ENCODE measurements at places on chromosomes 5 and 9.

GRCh38 chr5:56464935-56465768, 232.0 kb upstream of the ANKRD55 start:
- no peak for DNase-seq

DNA sequence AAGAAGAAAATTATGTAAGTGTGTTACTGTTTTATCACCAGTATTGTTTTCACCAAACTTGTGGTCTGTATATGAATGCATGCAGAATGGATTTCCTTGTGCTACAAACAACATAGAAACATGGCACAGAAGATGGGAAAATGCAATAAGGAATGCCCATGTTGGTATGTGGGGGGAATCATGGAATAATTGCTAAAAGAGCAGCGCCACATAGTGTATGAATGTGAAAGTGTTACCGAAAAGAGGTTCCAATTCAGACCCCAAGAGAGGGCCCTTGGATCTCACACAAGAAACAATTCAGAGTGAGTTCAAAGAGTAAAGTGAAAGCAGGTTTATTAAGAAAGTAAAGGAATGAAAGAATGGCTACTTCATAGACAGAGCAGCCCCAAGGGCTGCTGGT, 26.4 kb upstream of the TYRP1 start:
- DNase-seq, result no peak

DNA sequence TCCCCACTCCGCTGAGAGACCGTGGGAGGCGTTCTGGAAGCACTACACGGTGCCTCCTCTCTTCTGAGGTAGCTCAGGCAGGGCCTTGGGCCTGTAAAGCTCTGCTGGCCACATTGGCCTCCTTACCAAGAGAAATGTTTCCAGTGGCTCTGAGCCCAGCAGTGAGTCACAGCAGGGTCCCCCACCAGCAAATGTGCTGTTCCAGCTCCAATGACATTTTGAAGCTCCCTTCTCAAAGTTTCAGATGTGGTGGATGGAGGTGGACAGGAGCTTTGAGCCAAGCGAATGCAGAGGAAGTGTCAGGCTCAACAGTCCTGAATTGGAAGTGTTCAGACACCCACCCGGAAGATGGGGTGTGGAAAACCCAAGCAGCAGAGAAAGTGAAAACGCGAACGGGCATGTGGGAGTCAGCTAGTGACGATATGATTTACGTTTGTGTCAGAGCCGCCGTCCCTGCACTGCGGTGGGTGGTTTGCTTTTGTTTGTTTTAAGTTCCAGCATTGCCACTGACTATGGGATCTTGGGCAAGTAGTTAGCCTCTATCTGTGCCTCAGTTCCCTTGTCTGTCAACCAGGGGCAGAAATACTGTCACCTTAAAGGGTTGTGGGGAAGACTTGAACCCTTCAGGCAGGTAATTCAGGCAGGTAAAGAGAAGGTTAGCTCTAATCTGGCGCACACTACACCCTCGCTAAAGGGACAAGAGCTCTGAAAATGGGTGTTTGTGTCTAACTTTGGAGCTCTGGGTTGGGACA, 38.2 kb downstream of the C5orf15 start:
- DNase-seq, result peak; percentile 58

- DNase-seq, result no peak
Measured at GRCh38 chr9:128903871-128904620, 16.7 kb upstream of the PHYHD1 start.

GRCh38 chr9:4832786-4833579, 40.2 kb downstream of the RCL1 start:
- DNase-seq, result no peak

DNA sequence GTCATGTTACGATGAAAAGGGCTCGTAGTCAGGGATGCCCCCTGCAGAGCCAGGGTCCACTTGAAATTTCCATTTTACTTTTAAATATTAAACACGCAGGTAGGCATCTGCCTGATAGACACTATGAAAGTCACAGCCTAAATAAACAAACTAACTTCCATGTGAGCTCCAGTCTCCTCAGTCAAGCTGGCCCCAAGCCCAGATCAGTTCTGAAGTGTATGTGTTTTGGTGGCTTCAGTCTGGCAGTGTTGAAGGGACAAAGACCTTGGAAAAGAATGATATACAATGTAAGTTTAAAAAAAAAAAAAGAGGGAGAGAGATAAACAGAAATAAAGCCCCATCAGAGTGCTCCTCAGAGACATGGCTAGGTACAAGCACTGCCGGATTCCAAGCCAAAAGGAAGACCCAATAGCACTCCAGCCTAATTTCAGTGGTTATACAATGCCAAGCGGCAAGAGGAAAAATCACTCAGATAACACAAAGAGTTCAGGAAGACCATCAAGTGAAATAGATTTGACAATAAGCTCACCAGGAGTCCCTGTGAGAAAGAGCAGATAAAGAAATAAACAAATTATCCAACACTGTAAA, 181.0 kb downstream of the BNC2 start:
- DNase-seq, result no peak

DNA sequence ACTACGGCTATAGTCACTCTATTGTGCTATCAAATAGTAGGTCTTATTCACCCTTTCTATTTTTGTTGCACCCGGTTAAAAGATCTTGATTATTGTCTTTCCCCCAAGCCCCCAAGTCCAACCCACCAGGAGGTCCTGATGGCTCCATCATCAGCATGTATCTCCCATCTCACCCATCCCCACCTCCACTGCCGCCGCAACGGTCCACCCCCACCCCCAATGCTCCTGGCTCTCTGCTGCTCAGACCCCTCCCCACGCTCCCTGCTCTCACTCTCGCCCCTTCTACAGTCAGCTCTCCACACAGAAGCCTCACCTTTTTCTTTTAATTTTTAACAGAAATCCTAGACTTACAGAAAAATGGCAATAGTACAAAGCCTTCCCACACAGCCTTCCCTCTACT, 51.5 kb upstream of the SH3PXD2B start:
- no peak for DNase-seq

- DNase-seq, result no peak
Measured at GRCh38 chr9:136614372-136614922, 48.3 kb upstream of the EGFL7 start.

DNA sequence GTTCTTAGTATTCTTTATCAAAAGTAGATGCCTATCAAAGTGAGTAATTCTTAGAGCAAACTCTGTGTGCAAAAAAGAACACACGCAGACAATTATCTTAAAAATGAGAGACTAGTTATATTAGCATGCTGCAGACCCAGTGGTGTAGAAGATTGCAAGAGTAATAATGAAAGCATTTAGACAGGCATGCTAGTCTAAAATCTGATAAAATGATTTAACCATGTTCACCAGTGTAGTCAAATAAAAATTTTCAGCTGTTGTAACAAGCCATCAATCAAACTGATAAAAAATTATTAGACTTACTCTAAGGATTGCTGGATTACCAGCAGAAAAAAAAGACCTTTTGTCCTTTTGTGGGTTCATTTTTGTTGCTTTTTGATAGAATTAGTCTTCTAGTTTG, 241.9 kb upstream of the TLE4 start:
- DNase-seq, result no peak

- peak; percentile 33 for DNase-seq
Measured at GRCh38 chr9:127942216-127943010, 4.8 kb upstream of the DPM2 start.

- no peak for DNase-seq
Measured at GRCh38 chr5:171697221-171698102, 88.2 kb upstream of the SMIM23 start.

GRCh38 chr5:55897905-55898304, 46.7 kb downstream of the IL31RA start:
- DNase-seq, result no peak

DNA sequence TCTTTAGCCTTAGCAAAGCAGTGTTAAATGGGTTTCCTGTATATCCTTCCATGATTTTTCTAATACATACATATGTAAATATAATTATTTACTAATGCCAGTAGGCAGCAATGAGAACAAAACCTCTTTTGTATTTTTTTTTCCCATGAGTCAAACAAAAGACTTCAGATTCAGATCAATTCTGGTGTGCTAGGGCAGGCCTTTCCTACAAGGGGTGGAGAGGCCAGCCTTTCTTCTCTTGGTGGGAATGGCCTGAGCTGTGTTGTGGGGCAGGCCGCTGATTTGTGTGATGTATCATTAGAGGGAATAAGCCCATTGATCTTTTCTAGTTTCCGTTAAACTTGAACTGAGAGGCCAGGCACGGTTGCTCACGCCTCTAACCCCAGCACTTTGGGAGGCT, 115.5 kb upstream of the DMRT1 start:
- no peak for DNase-seq

Measured in naive thymus-derived CD8-positive, alpha-beta T cell (primary cell).